ENCODE measurements at places on chromosomes 6 and 20.

DNA sequence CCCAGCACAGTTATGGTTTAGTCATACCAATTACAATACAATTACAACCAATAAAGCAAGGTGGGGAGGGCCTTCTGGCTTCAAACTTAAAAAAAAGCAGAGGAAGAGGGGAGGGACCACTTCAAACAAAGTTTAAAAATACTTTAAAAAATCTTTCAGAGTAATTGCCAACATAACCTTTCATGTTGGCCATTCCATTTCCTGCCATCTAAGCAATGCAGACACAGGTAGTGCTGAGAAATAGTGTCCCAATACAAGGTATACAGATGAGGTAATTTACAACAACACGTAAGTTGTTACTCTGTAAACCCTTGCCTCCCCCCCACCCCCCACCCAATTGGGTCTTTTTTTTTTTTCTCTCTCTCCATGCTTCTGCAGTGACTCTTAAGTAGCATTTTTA, 18.8 kb upstream of the TBC1D20 start:
- no peak for DNase-seq

DNA sequence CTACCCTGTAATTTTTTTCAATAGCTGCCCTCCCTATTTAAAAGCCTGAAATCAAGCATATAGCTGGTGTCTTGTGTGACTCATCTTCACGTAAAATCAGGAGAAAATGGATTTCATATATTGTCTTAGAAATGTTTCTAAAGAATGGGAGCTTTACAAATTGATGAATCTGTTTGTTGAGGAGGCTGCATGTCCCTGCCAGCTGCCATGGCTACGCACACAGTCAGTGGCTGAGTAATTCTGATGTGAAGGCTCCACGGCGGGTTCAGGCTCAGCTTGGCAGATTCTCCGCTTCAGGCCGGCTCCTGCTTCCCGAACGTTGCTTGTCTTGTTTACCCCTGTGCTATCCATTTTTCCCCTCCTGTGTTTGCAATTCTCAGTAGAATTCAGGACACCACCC, 82.8 kb downstream of the CCDC170 start:
- no peak for DNase-seq

- DNase-seq, result no peak
These were observed 24.8 kb upstream of the APMAP start for GRCh38 chr20:25017257-25017803.

GRCh38 chr6:151199991-151200390, 39.8 kb upstream of the AKAP12 start:
- no peak for DNase-seq

DNA sequence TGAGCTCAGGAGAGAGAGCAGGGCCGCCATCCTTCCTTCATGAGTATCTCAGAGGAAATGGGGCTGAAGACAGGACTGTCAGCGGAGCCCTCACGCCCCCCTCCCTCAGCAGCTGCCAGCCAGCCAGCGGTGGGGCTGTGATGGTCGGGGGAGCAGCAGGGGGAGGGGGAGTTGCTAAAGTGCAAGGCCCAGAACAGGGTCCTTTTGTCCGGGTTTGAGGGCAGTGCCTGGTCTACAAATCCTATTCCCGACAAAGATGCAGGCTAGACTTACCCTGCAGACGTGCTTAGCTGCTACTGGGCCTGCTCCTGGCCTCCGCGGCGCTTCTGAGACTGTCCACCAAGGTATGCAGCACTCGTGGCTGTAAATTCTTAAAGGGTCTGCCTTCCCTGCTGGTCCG, 593.4 kb upstream of the CDH4 start:
- peak; percentile 3 for DNase-seq

DNA sequence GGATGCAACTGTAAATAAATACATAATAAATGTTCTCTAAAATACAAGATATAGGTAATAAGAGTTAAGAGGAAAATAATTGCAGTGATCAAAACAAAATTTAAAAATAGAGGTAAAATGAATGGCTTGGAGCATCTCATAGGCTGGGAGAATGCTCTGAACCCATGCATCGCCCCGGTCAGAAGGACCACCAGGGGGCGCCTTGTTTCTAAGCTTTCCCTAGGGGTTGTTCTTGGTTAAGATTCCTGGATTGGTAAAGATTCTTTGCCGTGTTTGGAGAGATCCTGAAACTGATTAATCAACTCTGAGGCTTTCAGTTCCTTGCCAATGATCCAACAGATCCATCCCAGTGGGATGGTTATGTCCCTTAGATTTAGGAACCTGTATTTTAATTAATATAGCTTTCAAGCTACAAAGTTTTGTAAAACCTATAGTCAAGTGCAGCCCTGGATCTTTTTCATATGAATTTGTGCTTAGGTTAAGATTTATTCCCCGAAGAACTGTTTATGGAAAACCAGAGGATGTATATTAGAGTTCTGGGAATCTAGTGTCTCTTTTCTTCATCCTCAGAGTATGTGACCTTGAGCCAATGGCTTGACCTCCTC, 45.3 kb upstream of the PRELID3B start:
- DNase-seq, result peak; percentile 74

GRCh38 chr6:34242252-34243130, 5.8 kb downstream of the HMGA1 start:
- DNase-seq, result no peak

- DNase-seq, result no peak
These were observed 300.3 kb upstream of the ID4 start for GRCh38 chr6:19536838-19537237.

- no peak for DNase-seq
These were observed 421.1 kb downstream of the CD109 start for GRCh38 chr6:74117113-74117512.

DNA sequence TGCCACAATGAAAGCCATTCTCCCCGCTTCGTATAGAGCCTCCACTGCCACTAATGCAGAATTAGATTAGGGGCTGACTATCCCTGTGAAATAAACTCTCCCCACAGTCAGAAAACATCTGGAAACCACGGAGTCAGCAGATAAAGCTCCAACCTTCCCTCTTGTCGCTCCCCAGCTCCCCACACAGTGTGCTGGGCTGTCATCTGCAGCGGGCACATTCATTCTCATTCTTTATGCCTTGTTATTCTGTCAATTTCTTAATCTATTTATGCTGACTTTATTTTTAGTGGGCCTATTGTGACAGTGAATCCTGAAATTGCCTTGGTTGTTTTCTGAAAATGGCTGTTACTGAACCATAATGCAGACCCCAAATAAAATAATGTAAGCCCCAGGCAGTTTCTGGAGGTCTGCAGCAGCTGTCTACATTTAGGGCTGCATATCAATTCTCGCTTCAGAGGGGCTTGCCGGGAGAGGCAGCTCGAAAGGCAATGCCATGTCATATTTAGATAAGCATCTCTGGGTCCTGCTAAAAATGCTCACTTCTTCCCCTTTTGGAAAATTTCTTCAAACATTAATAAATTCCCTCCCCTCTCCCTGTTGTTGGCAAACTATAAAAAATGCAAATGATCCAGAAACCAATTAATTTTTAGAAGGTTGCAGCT, 71.6 kb downstream of the TMEM242 start:
- no peak for DNase-seq

DNA sequence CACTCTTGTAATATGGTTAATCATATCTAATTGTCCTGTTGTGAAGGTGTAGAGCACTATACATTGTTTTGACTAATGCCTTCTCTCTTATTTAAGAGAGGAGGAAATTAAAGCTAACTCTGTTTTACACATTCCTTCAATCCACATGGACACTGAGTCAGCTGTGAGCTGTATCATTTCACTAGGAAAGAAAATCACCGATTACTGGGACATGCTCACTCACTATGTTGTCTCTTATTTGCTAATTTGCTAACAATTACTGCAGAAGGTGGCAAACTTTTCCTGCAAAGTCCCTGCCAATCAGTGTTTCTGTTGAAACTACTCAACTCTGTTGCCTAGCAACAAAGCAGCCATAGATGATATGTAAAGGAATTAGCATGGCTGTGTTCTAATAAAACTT, 98.2 kb downstream of the BCAS1 start:
- DNase-seq, result no peak

DNA sequence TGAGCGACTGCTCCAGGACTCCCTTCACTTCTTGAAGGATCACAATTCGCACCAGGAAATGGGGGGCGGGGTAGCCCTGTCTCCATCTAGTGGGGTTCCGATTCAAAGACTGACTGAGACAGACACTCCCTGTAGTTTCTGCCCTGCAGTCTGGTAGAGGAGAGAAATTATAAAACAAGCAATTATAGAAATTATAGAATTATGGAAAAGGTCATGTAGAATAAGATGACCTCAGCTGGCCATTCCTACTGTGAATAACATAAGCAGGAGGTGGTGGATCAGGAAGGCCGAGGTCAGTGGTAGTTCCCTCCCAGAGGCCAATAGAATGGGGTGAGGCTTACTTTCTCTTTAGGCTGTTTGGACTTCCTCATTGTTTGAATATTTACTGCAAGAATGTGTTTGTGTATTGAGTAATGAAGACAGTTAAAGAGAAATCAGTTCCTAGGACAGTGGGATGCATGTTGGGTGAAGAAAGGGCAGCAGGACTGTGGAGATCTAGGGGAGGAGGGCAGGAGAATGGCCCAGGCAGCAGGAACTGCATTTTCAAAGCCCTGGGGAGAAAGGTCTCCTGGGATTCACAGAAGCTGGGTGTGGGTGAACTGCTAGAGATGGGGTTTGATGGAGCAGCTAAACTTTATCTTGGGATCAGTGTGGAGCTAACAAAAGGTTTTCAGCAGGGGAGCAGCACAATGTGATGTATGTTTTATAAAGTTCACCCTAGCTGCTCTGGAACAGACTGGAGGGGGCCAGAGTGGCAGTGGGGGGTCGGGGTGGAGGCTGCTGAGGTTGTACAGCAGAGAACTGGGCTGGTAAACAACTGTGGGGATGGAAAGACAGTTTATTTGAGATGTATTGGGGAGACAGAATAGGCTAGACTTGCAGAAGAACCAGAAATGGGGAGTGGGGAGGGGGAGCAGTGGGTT, 2.1 kb downstream of the ZNF341 start:
- no peak for DNase-seq

GRCh38 chr20:63834491-63834880, 3.4 kb upstream of the ZBTB46 start:
- DNase-seq, result no peak

GRCh38 chr20:62744741-62745191, 36.1 kb downstream of the NTSR1 start:
- no peak for DNase-seq

DNA sequence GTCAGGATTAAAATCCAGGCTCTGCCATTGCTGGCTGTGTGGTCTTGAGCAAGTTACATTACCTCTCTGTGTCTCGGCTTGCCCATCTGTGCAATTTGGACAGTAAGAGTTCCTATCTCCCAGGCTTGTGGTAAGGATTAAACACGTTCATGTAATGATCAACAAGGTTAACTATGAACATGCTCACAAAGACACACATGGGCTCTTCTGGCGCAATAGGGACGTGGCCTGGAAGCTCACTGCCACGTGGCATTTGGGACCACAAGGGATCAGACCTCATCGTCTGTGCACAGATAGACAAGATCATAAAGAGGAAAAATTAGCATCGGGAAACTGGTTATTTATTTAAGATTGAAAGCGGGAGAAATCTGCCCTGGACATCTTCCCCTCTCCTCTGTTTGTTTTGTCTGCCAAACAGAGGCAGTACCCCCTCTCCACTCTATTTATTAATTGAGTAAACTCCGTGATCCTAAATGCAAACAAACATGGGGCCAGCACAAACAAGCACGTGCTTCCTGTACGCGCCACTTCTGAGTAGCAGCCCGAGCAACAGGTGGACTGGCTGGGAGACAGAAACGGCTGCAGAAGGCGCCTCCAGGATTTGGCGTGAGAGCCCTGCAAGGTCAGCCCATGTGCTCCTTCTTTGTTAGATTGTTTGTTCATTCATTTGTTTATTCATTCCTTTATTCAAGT, 95.0 kb downstream of the CDH26 start:
- DNase-seq, result no peak

DNA sequence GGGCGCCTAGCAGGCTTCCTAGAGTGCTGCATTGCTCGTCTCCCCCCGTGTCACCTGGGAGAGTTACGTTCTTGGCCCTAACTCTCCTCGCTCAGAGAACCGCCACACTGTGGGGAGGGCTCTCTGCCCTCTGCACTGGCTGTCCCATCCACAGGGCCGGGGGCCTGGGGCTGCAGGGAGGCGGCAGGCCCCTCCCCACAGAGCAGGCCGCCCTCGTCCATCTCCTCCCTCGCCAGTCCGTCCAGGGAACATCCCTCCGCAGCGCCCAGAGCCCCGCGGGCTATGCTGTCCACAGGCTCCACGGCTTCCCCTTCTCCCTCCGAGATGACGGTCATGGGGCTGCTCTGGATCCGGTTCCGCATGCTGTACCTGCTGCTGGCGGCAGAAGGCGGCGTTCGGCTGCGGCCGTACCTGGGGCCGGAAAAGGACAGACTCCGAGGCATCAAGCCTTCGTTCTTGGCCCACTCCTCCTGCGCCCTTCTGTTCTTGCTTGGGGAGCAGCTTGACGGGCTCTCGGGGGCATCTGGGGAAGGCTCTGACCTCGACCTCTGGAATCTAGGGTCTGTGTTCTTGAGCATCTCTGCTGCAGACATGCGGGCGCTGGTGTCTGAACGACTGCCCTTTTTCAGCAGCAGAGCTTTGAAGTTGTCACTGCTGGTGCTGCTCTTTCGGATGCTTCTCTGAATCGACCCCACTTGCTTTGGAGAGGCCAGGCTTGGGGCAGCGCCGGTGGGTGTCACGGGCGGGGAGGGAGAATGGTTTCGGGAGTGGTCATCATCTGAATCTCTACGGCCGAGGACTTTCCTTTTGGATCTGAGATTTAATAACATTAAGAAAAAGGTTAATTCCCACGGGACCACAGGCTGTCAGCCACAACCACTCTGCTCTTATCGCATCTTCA, 20.2 kb downstream of the HEBP2 start:
- no peak for DNase-seq

- no peak for DNase-seq
These were observed 145.7 kb downstream of the WDR27 start for GRCh38 chr6:169555971-169556617.

GRCh38 chr6:169424821-169425240, 171.2 kb upstream of the THBS2 start:
- DNase-seq, result no peak

- no peak for DNase-seq
These were observed 1380.6 kb upstream of the DEFB115 start for GRCh38 chr20:29876911-29877285.

DNA sequence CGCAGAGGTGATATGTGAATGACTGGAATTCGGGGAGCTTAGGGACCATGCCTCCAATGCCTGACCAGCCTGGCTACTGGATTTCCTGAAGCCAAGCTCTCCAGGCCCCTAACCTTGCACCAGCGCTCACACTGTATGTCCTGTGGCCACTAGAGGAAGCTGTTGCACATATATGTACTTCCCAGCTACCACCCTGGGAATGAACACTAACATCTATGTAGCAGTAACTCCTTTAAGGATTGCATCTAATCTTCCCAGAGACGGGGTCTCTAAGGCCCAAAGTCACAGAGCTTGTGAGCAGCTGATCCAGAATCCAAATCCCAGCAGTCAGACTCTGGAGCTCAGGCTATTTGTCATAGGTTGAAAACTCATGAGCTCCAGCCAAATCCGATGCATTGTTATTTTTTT, 20.4 kb upstream of the BPIFB1 start:
- peak; percentile 55 for DNase-seq

DNA sequence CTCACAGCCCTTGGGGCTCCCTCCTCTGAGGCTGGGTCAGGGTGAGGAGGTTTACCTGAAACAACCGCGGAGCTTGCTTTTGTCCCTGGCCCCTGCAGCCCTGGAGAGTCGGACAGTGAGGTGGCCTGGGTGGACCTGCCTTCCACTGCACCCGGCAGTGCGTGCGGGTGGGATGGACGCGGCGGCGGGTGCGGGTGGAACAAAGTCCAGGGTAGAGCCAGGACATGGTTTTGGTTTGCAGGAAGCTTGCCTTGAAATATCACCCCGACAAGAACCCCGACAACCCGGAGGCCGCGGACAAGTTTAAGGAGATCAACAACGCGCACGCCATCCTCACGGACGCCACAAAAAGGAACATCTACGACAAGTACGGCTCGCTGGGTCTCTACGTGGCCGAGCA, 27.1 kb downstream of the UCKL1 start:
- DNase-seq, result no peak

GRCh38 chr6:33950472-33950881, 146.7 kb upstream of the MLN start:
- DNase-seq, result no peak
